ENCODE measurements at places on chromosomes 16 and 17.

- peak; percentile 91 for DNase-seq
Observed at GRCh38 chr17:82030470-82031302, 792 bp upstream of the RAC3 start.

DNA sequence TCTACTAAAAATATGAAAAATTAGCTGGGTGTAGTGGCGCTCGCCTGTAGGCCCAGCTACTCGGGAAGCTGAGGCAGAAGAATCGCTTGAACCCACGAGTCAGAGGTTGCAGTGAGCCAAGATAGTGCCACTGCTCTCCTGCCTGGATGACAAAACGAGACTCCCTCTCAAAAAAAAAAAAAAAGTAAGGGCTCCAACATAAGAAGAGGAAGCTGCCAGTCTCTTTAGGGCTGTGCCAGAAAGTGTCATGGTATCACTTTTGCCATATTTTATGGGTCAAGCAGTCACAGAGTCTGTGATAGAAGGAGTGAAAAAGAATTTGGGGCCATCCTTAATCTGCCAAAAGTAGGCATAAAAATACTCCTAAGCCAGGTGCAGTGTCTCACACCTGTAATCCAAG is 1.4 kb upstream of the PIPOX start:
- no peak for DNase-seq

DNA sequence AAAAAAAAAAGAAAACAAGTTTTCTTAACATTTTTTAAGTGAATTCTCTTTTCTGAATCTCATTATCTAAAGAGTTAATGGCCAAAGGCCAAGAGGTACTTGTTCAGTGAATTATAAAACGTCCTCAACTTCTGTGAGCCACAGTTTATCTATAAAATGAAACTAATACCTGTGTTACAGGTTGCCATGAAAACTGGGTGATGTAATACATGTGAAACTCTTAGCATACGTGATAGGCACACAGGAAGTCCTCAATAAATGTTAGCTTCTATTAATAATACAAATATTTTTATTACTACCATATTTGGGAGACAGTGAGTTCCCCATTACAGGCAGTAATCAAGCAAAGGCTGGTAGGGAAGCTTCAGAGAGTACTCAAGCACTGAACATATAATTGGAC is 13.5 kb upstream of the INPP5K start:
- DNase-seq: no peak

DNA sequence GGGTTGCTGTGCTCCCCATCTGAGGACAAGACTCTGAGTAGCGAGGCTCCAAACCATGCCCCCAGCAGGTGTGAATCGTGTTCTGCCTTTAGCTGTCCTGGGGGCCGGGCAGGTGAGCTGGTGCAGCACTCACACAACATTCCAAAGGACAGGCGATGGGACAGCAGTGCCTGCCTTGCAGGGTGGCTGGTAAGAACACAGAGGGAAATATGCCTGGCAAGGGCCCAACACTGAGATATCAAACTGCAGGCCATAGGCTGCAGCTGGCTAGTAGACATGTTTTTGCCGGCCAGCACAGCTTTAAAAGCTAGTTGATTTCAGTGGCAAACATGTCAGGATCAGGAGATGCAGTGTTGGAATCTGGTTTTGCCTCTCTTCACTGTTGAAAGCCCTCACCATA is 23.6 kb downstream of the CLEC16A start:
- DNase-seq: no peak

DNA sequence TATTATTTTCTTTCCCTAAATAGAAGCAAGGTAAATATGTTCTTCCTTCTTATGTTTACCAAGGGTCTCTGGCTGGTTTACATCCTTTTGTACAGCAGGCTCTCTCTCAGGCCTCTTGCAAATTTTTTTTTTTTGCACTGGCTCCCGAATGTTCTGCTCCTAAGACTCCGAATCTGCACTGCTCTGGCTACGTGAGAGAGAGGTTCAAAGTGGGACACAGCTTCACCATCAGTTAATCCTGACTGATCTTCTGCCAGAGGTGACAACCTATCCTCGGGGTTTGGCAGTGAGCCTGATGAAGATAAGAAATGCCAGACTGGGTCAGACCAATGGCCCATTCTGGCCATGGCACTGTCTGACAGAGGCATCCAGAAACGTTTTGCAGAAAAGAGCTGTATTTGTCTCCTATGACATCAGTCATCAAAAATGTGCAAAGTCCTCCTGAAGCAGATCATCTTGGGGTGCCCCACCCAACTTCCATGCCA is 136.9 kb downstream of the GRIN2A start:
- DNase-seq: no peak

DNA sequence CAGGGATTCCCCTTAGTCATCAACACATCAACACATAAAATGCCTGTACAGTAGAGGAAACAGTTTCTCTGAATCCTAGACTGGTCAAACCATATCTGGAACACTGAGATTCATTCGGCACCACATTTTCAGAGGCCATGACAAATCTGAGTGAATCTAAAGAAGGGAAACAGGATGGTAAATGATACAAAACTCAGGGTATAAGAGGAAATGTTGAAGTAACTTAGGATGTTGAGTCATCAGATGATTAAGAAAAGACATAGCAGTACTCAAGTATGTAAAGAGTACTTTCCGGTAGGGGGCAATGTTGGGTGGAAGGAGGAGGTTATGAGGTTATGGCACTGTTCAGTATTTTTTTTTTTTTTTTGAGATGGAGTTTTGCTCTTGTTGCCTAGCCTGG is 358.5 kb upstream of the PMFBP1 start:
- no peak for DNase-seq

DNA sequence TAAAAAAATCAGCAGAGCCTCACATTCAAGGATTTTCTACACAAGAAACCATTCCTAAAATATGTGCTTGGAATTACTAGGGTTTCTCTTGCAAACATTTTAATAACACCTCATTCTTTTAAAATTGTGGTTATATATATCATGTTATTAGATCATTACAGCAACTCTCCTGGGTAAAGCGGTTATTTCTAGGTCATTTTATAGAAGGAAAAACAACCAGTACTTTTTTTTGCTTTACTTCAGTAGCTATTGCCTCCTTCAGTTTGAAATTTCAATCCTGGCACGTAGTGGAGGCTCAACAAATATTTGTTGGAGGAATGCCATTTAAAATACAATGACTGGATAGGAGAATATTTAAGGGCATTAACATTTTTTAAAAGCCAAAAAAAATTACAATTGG is 220.6 kb downstream of the CDRT15L2 start:
- DNase-seq: no peak

DNA sequence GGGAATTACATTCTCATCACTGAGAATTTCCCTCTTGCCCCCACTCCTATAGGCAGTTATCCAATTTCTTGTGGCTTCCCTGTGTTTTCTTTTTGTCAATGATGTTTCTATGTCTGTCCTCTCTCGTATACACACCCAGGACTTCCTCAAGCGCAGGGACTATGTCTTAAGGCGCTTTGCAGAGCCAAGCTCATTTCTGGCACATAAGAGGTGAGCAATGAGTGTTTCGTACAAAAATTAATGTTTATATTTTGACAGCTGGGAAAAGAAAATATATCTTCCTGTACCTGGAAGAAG is 947 bp downstream of the DDX42 start:
- DNase-seq: no peak

- DNase-seq: peak; percentile 68
Observed at GRCh38 chr16:84949772-84950436, 61.4 kb downstream of the ZDHHC7 start.

- no peak for DNase-seq
Observed at GRCh38 chr17:57260325-57261083, 4.2 kb downstream of the MSI2 start.

DNA sequence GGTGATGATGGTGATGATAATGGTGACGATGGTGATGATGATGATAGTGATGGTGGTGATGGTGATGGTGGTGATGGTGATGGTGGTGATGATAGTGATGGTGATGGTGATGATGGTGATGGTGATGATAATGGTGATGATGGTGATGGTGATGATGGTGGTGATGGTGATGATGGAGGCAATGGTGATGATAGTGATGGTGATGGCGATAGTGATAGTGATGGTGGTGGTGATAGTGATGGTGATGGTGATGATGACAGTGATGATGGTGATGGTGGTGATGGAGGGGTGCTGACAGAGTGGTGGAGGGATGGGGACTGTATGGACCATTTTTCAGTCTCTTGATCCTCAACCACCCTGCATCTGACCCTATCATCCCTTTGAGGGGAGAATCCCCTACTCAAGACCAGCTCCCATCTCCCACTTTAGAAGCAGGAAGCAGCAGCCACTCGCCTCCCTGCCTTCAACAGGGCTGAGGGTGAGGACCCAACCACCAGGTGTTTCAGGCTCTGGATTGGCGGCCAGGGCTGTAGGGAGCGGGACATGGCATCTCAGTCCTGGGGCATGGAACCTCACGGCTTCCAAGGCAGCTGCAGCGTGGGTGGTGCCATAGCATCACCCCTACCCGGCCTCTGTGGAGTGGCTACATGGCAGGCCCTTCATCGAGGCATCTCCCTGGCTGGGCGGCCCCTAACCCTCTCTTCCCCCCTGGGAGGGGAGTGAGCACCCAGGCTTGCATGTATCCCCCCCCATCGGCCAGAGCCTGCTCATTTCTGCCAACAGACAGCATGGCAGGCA is 4.5 kb downstream of the FSCN2 start:
- DNase-seq: no peak

DNA sequence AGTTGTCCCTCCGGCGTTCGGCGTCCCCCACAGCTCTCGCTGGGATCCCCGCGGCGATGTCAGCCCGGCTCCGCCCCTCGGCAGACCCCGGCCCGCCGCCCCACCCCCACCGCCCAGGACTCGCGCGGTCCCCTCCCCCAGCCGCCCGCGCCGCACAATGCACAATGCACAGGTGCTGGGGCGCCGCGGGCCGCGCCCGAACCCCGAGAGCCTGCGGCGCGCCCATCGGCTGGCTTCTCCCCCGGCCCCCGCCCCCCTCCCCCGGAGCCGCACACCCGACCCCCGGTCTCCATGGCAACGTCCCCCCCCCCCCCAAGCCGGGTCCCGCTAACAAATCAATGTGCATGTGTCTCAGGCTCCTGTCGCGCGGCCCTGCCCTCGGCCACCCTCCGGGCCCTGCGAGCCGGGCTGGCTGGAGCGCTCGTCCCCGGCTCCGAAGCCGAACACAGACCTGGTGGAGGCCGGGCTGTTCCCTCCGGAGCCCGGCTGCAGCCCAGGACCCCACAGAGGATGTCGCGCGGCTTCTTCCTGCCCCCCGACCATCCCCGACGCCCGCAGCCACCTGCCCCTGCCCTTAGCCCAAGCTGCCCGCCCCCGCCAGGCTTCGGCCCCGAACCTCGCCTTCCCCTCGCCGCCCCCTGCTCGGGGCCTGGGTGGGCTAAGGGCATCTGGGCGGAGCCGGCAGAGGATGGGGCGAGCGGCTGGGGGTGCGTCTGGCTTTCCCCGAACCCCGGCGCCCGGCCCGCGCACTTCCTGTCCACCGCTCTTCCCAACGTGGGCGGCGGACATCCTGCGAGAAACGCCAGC is 818 bp upstream of the CBX8 start:
- peak; percentile 32 for DNase-seq

GRCh38 chr17:48429638-48430586 is at the start of gene SKAP1:
Gene SKAP1, minus strand, starts transcription at chr17:48430214.
- peak; percentile 82 for DNase-seq

- no peak for DNase-seq
Observed at GRCh38 chr17:49387498-49388289, 25.6 kb upstream of the ZNF652 start.

DNA sequence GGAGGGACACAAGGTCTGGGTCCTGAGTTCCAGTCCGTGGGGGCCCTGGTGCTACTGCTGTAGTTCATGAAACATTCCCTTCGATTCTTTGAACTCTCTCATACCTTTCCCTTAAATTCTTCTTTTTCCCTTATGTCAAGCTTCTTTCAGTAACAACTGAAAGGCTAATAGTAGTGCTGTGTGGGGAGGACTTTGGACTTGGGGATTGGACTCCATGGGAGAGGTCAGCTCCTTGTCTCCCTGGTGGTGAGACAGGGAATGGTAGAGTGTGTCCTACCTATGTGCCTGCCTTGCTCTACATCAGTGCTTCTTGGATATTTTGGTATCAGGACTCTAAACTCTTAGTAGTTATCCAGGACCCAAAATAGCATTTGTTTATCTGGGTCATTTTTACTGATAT is 628.1 kb downstream of the WWOX start:
- peak; percentile 20 for DNase-seq

DNA sequence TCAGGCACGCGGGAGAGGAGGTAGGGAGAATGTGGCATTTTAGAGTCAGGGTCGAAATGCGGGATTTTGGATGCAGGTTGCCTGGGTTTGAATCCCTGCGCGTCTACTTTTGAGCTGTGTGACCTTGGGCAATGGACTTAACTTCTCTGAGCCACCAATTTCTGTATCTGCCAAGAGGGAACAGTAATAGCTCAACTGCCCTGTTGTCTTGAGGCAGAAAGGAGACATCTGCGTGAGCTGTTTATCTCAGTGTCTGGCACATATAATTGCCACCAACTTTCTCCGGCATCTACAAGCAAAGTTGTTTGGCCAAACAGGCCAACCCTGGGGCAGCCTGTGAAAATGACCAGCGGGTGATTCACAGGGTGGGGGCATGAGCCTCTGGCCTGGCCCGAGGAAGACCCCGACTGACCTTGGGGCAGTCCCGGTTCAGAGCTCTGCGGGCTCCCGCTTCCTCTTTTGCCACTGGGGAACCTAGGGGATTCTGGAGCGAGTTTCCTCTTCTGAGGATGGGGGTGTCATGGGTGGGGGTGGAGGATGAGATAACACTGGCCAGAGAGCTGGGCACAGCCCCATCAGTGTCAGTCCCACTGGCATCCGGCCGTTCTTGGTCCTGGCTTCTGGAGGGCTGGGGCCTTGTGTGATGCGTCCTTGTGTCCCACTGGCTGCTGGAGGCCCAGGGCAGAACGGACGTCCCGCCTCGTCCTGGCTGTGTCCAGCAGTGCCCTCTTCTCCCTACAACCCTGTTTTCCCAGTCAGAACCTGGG is 1.3 kb downstream of the SNN start:
- DNase-seq: no peak

DNA sequence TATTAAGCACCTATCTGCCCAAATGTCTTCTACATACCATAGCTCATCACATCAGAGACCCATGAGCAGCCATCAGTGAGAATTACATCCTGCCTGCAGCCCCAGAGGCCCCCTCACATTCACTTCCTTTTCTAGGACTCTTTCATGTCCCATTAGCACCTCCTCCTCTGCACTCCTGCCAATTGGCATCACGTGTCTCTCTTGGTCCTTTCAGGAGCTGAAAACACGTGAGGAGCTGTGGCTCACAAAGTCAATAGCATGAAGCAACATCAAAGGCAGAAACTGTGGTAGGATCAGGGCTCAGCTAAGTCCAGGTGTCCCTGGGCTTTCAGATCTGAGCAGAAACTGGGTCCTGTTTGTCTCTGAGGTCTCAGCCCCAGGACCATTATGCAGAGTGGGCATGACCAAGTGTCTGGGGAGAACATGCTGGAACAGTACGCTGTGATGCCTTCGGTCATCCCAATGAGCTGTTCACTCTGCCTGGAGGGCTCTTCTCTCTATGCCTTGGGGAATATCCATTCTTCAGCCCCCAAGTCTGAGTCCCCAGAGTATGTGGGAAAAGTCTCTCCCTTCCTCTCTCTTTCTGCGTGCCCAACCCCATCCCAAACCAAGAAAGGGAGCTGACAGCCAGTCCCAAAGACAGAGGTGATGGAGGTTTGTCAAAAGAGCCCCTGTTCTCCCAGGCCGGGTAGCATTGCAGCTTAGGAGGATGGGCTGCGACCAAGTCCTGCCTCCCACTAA is 457.0 kb upstream of the CDH5 start:
- no peak for DNase-seq

Data from T47D (cell line).